ENCODE measurements at places on chromosomes 11 and 22. TPM values are rescaled to one million over a fixed set of nuclear protein-coding genes. Genes with fewer than 3 reads are reported as not detected.

The ACR gene
- total RNA-seq = 0.16 TPM

The SPTBN2 gene
- total RNA-seq = 48.3 TPM

The P2RX6 gene
- total RNA-seq = not detected

The MS4A6A gene
- total RNA-seq = 0.65 TPM

The OOSP2 gene
- total RNA-seq = not detected

The USH1C gene
- total RNA-seq = not detected

The SMC1B gene
- total RNA-seq = under 0.01 TPM

The SC5D gene
- 26.3 TPM for total RNA-seq

The MMP8 gene
- total RNA-seq = not detected

The F2 gene
- total RNA-seq = not detected

The BMAL1 gene
- total RNA-seq = 13.8 TPM

All from bladder microvascular endothelial cell (primary cell).